IMR-90 (cell line): ENCODE measurements at places on chromosomes 11 and 22. TPM values are rescaled to one million over a fixed set of nuclear protein-coding genes. Genes with fewer than 3 reads are reported as not detected.

RASD2 gene
- 0.32 and 0.36 TPM in 2 replicates for polyA plus RNA-seq

GRK3 gene
- 0.58 and 0.80 TPM in 2 replicates for polyA plus RNA-seq

TTLL1 gene
- 12.7 and 13.2 TPM in 2 replicates for polyA plus RNA-seq

NAALAD2 gene
- 0.09 TPM in 1 of 2 replicates, not detected in the other for polyA plus RNA-seq

ADORA2A gene
- 0.76 and 1.1 TPM in 2 replicates for polyA plus RNA-seq

ABCG4 gene
- polyA plus RNA-seq, result 0.20 and 0.26 TPM in 2 replicates

TRIM22 gene
- 30.4 and 43.6 TPM in 2 replicates for polyA plus RNA-seq

PRR33 gene
- polyA plus RNA-seq, result not detected in 2 replicates

SLC22A8 gene
- not detected in 2 replicates for polyA plus RNA-seq

MPEG1 gene
- polyA plus RNA-seq, result not detected in 2 replicates

CCDC116 gene
- 0.27 and 0.34 TPM in 2 replicates for polyA plus RNA-seq

KRTAP5-1 gene
- not detected in 2 replicates for polyA plus RNA-seq

SYT7 gene
- 0.19 and 0.26 TPM in 2 replicates for polyA plus RNA-seq

HEPACAM gene
- 0.03 and 0.09 TPM in 2 replicates for polyA plus RNA-seq

YPEL4 gene
- 0.57 and 0.79 TPM in 2 replicates for polyA plus RNA-seq

CD3G gene
- not detected in 2 replicates for polyA plus RNA-seq

TPBGL gene
- not detected in 2 replicates for polyA plus RNA-seq

RAB38 gene
- polyA plus RNA-seq, result 4.1 and 5.0 TPM in 2 replicates

CD81 gene
- 566 and 689 TPM in 2 replicates for polyA plus RNA-seq

UBQLNL gene
- 0.47 and 0.48 TPM in 2 replicates for polyA plus RNA-seq

SCGB1D2 gene
- polyA plus RNA-seq, result not detected in 2 replicates

SHANK2 gene
- polyA plus RNA-seq, result 2.2 and 2.8 TPM in 2 replicates

GSTT2B gene
- 76.7 and 77.0 TPM in 2 replicates for polyA plus RNA-seq

C11orf52 gene
- polyA plus RNA-seq, result 1.0 and 1.1 TPM in 2 replicates

UPB1 gene
- polyA plus RNA-seq, result 0.02 and 0.03 TPM in 2 replicates

NRIP3 gene
- polyA plus RNA-seq, result 9.8 and 11.5 TPM in 2 replicates

ALDH3B2 gene
- not detected in 2 replicates for polyA plus RNA-seq

CHRNA10 gene
- polyA plus RNA-seq, result 0.79 and 1.2 TPM in 2 replicates
